ENCODE measurements at places on chromosomes 6 and 20.

GRCh38 chr6:141163107-141163506 lies 969.6 kb upstream of the GJE1 start:
- no peak for DNase-seq

- no peak for DNase-seq
Measured at GRCh38 chr20:32281711-32282110, 4.3 kb downstream of the KIF3B start.

GRCh38 chr6:74607934-74608333 lies 597.9 kb downstream of the COL12A1 start:
- DNase-seq, result peak; percentile 11

GRCh38 chr20:9968015-9968414 lies 66.8 kb upstream of the ANKEF1 start:
- DNase-seq, result no peak

- no peak for DNase-seq
Measured at GRCh38 chr6:43683708-43684455, 3.7 kb downstream of the MRPS18A start.

- DNase-seq, result no peak
Measured at GRCh38 chr6:35244551-35244950, 15.0 kb upstream of the ZNF76 start.

DNA sequence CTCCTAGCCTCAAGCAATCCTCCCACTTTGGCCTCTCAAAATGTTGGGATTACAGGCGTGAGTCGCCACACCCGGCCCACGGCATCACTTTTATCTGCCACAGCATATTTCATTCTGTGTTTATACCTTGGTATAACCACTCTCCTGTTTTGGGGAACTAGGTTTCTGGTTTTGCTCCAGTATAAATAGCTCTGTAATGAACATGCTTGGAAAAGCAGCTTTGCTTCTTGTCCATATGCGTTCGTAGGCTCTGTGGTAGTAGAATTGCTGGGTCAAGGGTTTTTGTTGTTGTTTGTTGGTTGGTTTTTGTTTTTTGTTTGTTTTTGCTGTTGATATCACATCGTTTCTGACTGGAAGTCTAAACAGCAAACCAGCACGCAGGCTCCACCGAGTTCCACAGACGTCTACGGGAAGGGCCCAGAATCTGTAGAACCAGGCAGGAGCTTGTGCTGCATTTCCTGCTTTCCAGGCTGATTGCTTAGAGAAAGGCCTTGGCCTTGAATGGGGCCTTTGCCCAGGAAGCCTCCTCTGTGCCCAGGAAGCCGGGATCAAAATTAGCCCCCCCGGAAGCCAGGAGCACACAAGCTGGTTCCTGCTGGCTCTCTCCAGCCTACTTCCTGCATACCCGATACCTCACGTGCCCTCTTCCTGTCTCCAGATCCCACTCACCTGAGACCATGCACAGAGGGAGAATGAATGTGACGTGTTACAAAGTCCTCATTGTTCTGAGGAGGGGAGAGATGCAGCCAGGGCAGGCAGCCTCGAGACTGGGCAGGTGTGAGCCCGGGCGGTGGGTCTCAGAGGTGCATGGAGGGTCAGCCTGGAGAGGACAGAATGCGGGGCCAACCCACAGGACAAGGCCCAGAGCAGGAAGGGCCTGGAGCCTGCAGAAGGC lies 34.7 kb downstream of the AAR2 start:
- DNase-seq, result no peak

DNA sequence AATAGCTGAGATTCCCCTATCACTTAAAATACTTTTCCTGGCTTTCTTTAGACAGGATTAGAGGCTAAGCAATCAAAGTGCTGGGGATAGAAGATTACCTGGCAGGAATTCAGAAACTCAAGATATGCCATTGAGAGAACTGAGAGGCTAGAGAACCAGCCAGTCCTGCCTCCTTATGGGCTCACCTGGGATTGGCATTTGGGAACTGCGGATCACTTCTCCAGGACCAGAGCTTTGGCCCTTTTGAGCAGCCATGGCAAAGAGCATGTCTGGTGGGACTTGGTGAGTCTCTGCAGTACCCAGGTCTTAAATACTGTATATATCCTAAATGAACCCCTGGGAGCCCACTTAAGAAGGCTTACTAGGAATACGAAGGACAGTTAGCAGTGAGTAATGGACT lies 399.1 kb downstream of the BTBD3 start:
- no peak for DNase-seq

- DNase-seq, result no peak
Measured at GRCh38 chr6:105626295-105627158, 223.6 kb upstream of the PREP start.

GRCh38 chr6:163094881-163095280 lies 319.6 kb upstream of the QKI start:
- no peak for DNase-seq

- no peak for DNase-seq
Measured at GRCh38 chr6:113631666-113632065, 225.5 kb upstream of the MARCKS start.

DNA sequence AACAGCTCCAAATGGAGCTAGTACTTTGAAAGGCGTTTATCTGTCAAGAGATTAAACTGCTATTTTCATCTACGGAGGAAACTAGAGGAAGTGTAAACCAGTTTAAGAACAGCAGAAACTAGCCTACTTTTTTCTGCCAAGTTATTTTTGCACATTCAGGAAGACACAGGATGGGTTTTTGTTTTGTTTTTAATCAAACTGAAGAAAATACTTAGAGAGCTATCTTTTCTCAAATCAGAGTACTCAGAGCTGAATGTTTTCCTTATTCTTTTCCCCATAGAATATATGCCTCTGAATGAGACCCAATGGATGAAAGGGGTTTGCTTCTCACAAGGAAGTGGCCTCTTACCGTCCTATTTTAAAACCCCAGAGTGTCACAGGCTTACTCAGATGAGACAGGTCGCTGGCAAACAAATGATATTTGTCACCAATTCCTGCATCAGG lies 538.5 kb downstream of the CD83 start:
- DNase-seq, result no peak

DNA sequence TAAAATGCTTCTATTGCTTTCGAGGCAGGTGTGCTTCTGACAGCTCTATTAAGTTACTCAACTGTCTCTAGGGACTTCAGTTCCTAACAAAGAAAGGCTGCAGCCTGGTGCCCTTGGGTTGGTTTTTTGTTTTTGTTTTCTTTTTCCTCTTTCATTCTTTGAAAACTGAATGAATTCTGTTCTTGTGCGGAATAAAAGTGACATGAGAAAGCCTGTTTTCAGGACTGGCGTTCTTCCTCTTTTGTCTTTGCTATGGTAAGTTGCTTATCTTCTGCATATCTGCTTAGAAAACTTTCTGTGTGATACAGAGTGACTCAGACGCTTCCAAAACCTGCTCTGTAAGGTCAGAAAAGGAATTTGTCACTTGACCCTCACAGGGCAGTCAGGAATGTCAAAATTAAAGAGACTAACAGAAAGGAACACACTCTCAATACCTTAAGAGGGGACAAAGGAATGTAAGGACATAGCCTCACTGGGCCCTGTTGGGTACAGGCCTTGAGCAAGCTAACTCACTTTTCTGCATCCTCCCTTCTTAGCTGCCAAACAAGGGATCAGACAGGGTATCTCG lies 56.2 kb upstream of the NHSL1 start:
- DNase-seq, result peak; percentile 37

DNA sequence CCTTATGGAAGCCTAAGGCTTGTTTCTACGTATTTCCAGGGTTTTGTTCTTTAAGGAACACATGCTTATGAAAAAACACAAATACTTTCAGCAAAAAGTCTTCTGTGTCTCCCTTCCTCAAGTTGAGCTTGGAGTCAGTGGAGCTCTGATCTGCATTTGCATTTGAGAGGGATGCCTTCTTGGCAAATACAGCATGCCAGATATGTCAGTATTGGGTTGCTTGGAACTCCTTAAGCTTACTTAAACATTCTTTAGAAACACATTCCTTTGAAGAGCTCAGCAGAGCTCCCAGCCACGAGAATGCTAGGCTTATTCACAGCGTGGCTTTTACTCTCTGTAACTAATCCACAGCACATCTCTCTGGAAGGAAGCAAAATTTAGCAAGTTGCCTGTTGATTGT lies 68.3 kb downstream of the ANKRD6 start:
- DNase-seq, result peak; percentile 65

GRCh38 chr6:34005901-34006531 lies 139.9 kb downstream of the GRM4 start:
- DNase-seq, result no peak

DNA sequence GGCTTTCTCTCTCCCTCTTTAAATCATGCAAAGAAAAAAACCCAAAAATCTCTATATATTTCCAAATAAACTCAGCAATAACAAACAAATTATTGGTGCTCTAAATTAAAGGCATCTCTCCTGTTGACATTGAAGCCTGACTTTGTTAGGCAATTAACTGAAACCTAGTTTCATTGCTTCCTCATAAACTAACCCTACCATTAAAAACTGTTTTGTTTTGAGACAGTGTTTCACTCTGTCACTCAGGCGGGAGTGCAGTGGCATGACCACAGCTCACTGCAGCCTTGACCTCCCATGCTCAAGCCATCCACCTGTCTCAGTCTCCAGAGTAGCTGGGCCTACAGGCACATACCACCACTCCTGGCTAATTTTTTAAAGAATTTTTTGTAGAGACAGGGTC lies 34.9 kb downstream of the PIGU start:
- no peak for DNase-seq

- DNase-seq, result no peak
Measured at GRCh38 chr6:12598919-12599318, 117.6 kb upstream of the PHACTR1 start.

GRCh38 chr20:47468290-47469050 lies 33.2 kb upstream of the NCOA3 start:
- DNase-seq, result no peak

DNA sequence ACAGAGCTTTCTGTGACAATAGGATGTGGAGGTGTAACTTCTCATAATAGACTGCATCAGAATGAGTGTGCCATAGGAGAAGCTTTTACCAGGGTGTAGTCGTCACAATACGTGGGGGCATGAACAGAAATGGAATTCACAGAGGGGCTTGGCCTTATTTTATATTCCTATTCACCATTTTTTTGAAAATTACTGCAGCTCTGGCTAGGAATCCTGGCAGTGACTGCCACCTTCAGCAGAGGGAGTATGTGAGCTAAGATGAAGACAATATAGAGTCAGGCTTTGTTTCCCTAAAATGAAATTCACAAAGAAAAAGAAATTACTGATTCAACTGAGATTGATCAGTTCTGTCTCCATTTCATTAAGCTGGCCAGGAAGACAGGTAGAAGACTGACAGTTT lies 13.9 kb downstream of the TOMM6 start:
- peak; percentile 56 for DNase-seq

DNA sequence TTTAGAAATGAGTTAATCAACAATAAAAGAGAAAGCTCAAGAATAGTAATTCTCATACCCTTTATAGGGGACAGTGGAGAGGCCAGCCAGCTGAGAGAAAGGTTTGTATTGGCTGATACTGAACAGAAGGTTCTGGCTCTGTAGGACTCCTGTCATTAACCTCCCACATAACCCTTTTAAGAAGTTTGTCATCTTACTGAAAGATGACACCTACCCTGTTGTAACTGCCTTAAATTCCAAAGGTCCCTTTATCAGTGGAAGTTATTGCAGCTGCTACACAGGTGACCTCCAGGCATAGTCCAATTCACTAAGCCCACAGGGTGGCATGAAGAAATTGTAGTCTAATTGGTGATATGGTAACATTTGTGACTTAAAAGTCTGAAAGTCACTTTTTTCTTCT lies 790.1 kb downstream of the TENT5A start:
- DNase-seq, result no peak

GRCh38 chr6:111997853-111998208 lies 56.1 kb upstream of the CCN6 start:
- DNase-seq, result no peak

GRCh38 chr6:40963019-40963418 lies 76.0 kb downstream of the UNC5CL start:
- DNase-seq, result no peak

- no peak for DNase-seq
Measured at GRCh38 chr20:33811776-33812151, 616 bp downstream of the CHMP4B start.

DNA sequence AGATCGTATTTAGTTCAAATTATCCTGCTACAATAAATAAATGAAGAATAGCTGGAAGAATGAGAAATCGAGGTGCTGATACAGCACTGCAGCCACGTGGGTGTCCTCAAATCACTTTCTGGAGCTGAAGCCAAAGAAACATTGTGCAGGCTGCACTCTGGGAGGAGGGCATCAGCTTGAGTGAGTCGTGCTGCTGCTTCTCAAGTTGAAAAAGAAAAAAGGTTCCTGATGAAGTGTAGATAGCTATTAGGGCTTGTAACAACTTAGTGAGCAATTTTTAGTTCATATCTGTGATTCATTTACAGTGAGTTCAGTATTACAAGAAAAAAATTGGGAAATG lies 40.5 kb downstream of the DSE start:
- peak; percentile 31 for DNase-seq

GRCh38 chr6:6193221-6193745 lies 127.2 kb downstream of the F13A1 start:
- no peak for DNase-seq

DNA sequence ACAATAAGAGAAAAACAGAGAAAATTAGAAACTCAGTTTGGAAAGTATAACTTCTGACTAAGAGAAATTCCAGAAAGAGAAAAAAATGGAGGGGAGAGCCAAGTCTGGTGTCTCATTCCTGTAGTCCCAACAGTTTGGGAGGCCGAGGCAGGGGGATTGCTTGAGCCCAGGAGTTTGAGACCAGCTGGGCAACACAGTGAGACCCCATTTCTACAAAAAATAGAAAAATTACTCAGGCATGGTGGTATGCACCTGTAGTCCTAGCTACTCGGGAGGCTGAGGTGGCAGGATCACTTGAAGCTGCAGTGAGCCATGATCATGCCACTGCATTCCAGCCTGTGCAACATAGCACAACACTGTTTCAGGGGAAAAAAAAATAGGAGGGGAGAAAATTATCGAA lies 3.1 kb upstream of the KIF3B start:
- no peak for DNase-seq

DNA sequence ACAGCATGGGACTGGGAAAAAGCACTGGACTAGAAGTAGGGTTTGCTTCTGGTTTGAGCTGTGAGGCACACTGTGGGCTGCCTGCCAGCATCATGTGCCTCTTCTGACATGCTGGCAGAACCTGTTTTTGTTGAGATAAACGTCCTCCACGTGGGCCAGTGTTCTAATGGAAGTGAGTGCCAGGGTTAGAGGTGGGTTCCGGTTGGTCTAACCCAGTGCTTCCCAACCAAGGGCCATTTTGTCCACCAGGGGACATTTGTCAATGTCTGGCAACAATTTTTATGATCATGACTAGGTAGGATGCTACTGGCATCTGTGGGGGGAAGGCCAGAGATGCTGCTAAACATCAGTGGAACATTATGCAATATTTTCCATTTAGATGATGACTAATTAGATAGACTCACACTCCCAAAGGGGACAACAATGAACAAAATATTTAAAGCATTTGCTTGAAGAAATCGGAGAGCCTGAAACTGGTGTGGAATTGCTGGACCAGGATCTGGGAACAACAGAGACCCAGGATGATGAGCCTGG lies 7.8 kb upstream of the APMAP start:
- DNase-seq, result peak; percentile 61

All from astrocyte of the hippocampus (primary cell).